Effector memory CD8-positive, alpha-beta T cell (primary cell): ENCODE measurements at places on chromosomes 3 and 15.
A peak's percentile ranks its signal among the peaks of the same experiment; 100 is the strongest.

GRCh38 chr3:12316729-12317351 lies 28.0 kb downstream of the PPARG start:
- H3K4me3 ChIP-seq: no peak overlapping the region
- H3K36me3 ChIP-seq: no peaks in the 10 kb centered on the region
- no peak overlapping the region for H3K27ac ChIP-seq
- no peaks in the 10 kb centered on the region for H3K4me1 ChIP-seq
- DNase-seq: no peak

- DNase-seq: no peak
- H3K4me1 ChIP-seq: peaks cover 3% of the 10 kb centered on the region
- no peak overlapping the region for H3K4me3 ChIP-seq
- H3K36me3 ChIP-seq: no peaks in the 10 kb centered on the region
- H3K27me3 ChIP-seq: peaks cover 8% of the 10 kb centered on the region
- no peak overlapping the region for H3K27ac ChIP-seq
Observed at GRCh38 chr3:142239421-142239820, 14.0 kb upstream of the GK5 start.

GRCh38 chr3:30512576-30512975 lies 93.8 kb upstream of the TGFBR2 start:
- no peaks in the 10 kb centered on the region for H3K27me3 ChIP-seq
- no peaks in the 10 kb centered on the region for H3K36me3 ChIP-seq
- no peak overlapping the region for H3K27ac ChIP-seq
- H3K4me3 ChIP-seq: no peak overlapping the region
- DNase-seq: no peak
- H3K4me1 ChIP-seq: peaks cover 2% of the 10 kb centered on the region

- DNase-seq: no peak
- H3K27me3 ChIP-seq: peaks cover 23% of the 10 kb centered on the region
- peaks cover 3% of the 10 kb centered on the region for H3K36me3 ChIP-seq
- H3K4me3 ChIP-seq: no peak overlapping the region
- no peak overlapping the region for H3K27ac ChIP-seq
- H3K4me1 ChIP-seq: no peaks in the 10 kb centered on the region
Observed at GRCh38 chr15:70726753-70727152, 36.6 kb downstream of the UACA start.

GRCh38 chr15:73908030-73908821 lies 18.0 kb upstream of the LOXL1 start:
- no peaks in the 10 kb centered on the region for H3K27me3 ChIP-seq
- H3K4me3 ChIP-seq: no peak overlapping the region
- H3K4me1 ChIP-seq: no peaks in the 10 kb centered on the region
- DNase-seq: peak; percentile 74
- peaks cover 3% of the 10 kb centered on the region for H3K36me3 ChIP-seq

DNA sequence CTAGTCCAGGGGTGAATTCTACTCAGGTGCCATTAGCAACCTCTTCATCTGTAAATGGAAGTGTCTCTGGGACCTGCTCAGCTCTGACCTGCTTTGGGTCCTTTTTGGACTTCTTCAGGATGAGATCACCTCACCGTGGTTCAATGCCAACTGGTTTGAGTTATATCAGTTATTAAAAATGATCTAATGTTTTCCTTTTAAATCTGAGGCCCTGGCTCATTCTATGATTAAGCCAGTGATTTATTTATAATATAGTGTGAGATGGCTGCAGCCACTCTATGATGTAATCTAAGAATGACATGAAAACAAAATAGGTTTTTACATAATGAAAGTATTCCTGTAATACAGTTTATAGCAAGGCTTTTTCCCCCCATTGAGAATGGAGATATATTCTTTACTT lies 79.4 kb downstream of the LPP start:
- peaks cover 4% of the 10 kb centered on the region for H3K36me3 ChIP-seq
- peaks cover 34% of the 10 kb centered on the region for H3K4me1 ChIP-seq
- no peak overlapping the region for H3K4me3 ChIP-seq
- no peak for DNase-seq

DNA sequence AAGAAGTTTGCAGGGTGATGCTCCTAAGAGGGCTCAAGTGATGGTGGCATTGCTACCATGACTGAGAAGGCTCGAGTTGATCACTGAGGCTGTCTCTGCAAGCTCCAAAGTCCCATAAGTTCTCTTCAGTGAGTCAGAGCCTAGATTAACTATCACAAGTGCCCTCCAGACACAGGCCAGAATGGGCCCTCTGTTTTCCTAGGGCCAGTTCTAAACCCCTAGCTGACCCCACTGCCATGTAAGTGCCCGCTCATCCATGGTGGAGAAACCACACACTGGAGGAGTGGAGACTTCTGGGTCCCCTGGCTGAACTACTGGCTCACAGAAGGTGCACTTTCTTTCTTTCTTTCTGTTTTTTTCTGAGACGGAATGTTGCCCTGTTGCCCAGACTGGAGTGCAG lies 87.6 kb upstream of the WNT5A start:
- no peak overlapping the region for H3K27ac ChIP-seq
- H3K4me1 ChIP-seq: no peaks in the 10 kb centered on the region
- no peaks in the 10 kb centered on the region for H3K36me3 ChIP-seq

- H3K4me1 ChIP-seq: peaks cover 21% of the 10 kb centered on the region
- peak overlapping the region; percentile 89 for H3K4me3 ChIP-seq
- H3K36me3 ChIP-seq: peaks cover 7% of the 10 kb centered on the region
- DNase-seq: peak; percentile 12
- H3K27me3 ChIP-seq: peaks cover 17% of the 10 kb centered on the region
Observed at GRCh38 chr3:194397757-194398312, 1.2 kb downstream of the GP5 start.

DNA sequence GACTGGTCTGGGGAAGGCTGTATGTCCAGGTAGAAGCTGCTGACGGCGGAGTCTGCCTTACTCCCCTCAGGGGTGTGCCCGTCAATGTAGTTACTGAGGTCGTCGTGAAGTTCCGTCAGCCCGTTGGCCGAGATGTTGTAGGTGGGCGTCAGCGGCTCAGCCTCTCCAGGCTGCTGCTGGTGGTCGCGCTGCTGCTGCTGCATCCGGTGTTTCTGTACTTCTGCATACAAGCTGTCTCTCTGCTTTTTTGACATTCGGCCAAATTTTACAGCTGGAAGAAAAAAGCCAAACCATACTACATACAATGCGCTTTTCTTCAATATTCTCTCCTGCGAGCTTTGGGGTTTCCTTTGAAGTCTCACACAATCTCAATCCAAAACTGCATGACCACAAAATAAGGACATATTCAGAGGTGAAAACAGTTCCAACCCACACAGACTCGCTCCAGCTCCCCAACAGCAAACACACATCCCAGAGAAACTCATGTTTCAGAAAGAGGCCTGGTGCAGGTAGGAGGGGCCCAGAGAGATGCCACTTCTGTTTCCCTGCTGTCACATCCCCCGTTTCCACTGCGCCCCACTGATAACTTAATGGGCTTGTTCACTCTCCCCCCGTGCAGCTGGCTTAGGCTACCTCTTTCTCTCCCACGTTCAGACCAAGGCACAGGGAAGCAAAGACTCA lies 32.5 kb upstream of the ICE2 start:
- DNase-seq: no peak
- no peaks in the 10 kb centered on the region for H3K27me3 ChIP-seq
- peaks cover 35% of the 10 kb centered on the region for H3K4me1 ChIP-seq
- H3K36me3 ChIP-seq: peaks cover 89% of the 10 kb centered on the region
- peak overlapping the region; percentile 77 for H3K27ac ChIP-seq

DNA sequence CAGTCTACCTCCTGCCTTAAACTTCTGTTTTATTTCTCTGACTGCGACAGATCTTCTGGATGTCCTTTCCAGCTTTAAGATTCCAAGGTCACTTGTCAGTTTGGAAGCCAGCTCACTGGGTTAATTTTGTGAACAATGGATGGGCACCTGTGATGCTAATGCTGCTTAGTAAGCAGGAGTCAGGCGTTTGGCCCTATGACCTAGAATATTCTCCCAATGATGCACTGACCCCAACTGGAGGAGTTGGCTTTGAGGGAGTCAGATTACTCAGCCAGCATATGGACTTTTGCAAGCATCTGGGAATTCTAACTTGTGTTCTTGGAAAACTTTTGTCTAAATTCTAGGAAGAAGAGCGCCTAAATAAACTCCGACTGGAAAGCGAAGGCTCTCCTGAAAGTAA lies 28.1 kb downstream of the HACD3 start:
- H3K27ac ChIP-seq: no peak overlapping the region
- H3K4me3 ChIP-seq: no peak overlapping the region
- DNase-seq: no peak
- H3K27me3 ChIP-seq: no peaks in the 10 kb centered on the region
- H3K4me1 ChIP-seq: no peaks in the 10 kb centered on the region

GRCh38 chr3:65854606-65855304 lies 184.0 kb downstream of the MAGI1 start:
- peaks cover 5% of the 10 kb centered on the region for H3K4me1 ChIP-seq
- H3K27me3 ChIP-seq: no peaks in the 10 kb centered on the region
- H3K4me3 ChIP-seq: peak overlapping the region; percentile 11
- DNase-seq: peak; percentile 3

GRCh38 chr15:48006031-48006511 lies 114.7 kb upstream of the SLC24A5 start:
- H3K4me1 ChIP-seq: no peaks in the 10 kb centered on the region
- peaks cover 5% of the 10 kb centered on the region for H3K27me3 ChIP-seq
- H3K27ac ChIP-seq: no peak overlapping the region
- H3K36me3 ChIP-seq: no peaks in the 10 kb centered on the region

- no peak for DNase-seq
- H3K27me3 ChIP-seq: peaks cover 21% of the 10 kb centered on the region
- no peak overlapping the region for H3K27ac ChIP-seq
- H3K36me3 ChIP-seq: no peaks in the 10 kb centered on the region
- no peak overlapping the region for H3K4me3 ChIP-seq
- H3K4me1 ChIP-seq: no peaks in the 10 kb centered on the region
Observed at GRCh38 chr15:100714749-100715342, 112.5 kb downstream of the ASB7 start.

GRCh38 chr3:18402239-18402799 lies 22.8 kb downstream of the SATB1 start:
- H3K36me3 ChIP-seq: peaks cover 17% of the 10 kb centered on the region
- peaks cover 29% of the 10 kb centered on the region for H3K4me1 ChIP-seq
- no peak for DNase-seq
- H3K27ac ChIP-seq: no peak overlapping the region
- H3K4me3 ChIP-seq: peak overlapping the region; percentile 48
- H3K27me3 ChIP-seq: no peaks in the 10 kb centered on the region

GRCh38 chr3:6518709-6519345 lies 342.1 kb upstream of the GRM7 start:
- H3K4me3 ChIP-seq: no peak overlapping the region
- no peak for DNase-seq
- no peaks in the 10 kb centered on the region for H3K4me1 ChIP-seq
- H3K27ac ChIP-seq: no peak overlapping the region
- no peaks in the 10 kb centered on the region for H3K27me3 ChIP-seq

GRCh38 chr3:117567906-117568305 lies 858.3 kb downstream of the TUSC7 start:
- H3K4me1 ChIP-seq: no peaks in the 10 kb centered on the region
- H3K36me3 ChIP-seq: no peaks in the 10 kb centered on the region
- H3K4me3 ChIP-seq: no peak overlapping the region
- no peak overlapping the region for H3K27ac ChIP-seq

- H3K36me3 ChIP-seq: no peaks in the 10 kb centered on the region
- DNase-seq: no peak
- peaks cover 18% of the 10 kb centered on the region for H3K4me1 ChIP-seq
Observed at GRCh38 chr3:161372321-161373260, 1.3 kb upstream of the SPTSSB start.

- H3K36me3 ChIP-seq: peaks cover 3% of the 10 kb centered on the region
- H3K27ac ChIP-seq: peak overlapping the region; percentile 16
- H3K27me3 ChIP-seq: no peaks in the 10 kb centered on the region
- DNase-seq: no peak
- H3K4me3 ChIP-seq: peak overlapping the region; percentile 25
- H3K4me1 ChIP-seq: peaks cover 32% of the 10 kb centered on the region
Observed at GRCh38 chr15:51842852-51843737, 13.6 kb downstream of the TMOD3 start.

- peaks cover 17% of the 10 kb centered on the region for H3K27me3 ChIP-seq
- no peaks in the 10 kb centered on the region for H3K4me1 ChIP-seq
- no peak for DNase-seq
- H3K4me3 ChIP-seq: no peak overlapping the region
- no peaks in the 10 kb centered on the region for H3K36me3 ChIP-seq
Observed at GRCh38 chr3:101193957-101194356, 126.4 kb downstream of the IMPG2 start.

DNA sequence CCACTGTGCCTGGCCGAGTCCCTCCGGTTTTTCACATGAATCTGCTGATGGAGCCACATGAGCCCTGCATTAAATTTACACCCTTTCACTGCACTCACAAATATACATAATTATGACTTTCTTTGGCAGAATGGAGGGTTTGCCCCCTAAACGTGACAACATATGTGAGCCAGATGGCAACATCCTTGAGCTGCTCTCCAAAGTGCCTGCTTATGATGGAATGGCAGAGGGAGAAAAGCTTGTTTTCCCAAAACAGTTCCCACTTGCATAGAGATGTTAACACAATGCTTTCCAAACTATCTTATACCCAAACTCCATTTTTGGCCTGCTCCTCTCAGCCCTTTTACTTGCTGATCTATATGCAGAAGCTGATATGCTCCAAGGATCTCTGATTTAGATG lies 54.9 kb downstream of the ABCC5 start:
- peaks cover 21% of the 10 kb centered on the region for H3K36me3 ChIP-seq
- H3K27ac ChIP-seq: no peak overlapping the region
- DNase-seq: no peak
- H3K4me1 ChIP-seq: no peaks in the 10 kb centered on the region

GRCh38 chr3:134955874-134956273 lies 160.8 kb downstream of the EPHB1 start:
- no peak overlapping the region for H3K27ac ChIP-seq
- H3K4me3 ChIP-seq: no peak overlapping the region
- H3K27me3 ChIP-seq: no peaks in the 10 kb centered on the region
- no peaks in the 10 kb centered on the region for H3K36me3 ChIP-seq
- no peaks in the 10 kb centered on the region for H3K4me1 ChIP-seq
- DNase-seq: no peak
